ENCODE measurements at places on chromosomes 2 and 18.

DNA sequence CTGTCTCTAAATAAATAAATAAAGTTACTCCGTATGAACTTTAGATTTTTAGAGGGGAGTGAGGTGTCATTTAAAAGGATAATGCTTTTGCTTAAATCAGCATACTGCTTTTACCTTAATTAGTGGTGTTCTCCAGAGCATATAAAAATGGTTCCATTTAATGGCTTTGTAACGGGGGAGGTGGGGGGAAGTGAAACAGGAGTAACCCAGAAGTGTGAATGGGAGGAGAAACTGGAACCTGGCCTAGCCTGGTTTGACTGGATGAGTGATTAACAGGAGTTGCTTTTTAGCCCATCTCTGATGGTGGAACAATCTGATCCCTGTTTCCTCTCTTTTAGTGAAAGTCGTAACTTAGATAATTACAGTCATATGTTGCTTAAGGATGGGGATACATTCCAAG lies 1.6 kb downstream of the CNDP2 start:
- DNase-seq = no peak

- DNase-seq = no peak
Observed at GRCh38 chr2:235757640-235758039, 263.8 kb downstream of the AGAP1 start.

- no peak for DNase-seq
Observed at GRCh38 chr2:241254904-241255351, 60.5 kb downstream of the HDLBP start.

DNA sequence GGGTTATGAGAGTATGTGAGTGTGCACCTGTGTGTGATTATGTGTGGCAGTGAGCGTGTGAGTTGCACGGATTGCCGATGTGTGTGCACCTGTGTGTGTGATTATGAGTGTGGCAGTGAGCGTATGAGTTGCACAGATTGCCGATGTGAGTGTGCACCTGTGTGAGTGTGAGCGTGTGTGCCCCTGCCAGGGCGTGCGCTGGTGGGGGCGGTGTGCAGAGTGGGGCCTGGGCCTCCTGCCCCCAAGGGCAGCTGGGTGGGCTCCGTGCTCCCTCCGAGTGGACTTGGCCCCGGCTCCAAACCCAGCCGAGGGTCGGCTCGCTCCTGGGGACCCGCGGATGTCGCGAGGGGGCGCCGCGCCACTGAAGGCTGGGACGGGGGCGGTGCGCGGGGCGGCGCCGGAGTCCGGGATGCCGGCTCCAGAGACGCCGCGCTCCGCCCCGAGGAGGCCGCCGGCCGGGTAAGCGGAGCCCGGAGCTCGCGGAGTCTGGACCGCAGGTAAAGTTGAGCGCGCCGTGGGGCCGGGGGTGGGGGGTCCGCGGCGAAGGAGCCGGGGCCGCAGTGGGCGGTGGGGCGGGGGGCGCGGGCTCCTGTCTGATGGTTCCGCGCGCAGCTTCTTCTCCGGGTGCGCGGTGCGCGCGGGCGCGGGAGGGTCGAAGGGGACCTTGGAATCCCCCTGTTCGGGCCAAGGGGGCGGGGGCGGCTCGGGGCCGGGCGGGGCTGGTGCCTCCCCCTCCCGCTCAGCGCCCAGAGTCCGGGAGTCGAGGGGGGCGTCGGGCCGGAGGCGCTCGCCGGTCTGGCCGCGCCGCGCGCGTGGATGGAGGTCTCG lies at the start of gene KCNG2:
KCNG2 (plus strand) TSS at position 421 of the 828 bp plus-strand sequence. CDS start 65,730 bp downstream, outside the sequence.
- no peak for DNase-seq

Measured in NCI-H1048 (cell line).